NCI-H1694 treated with DMSO at 0.1 percent for 48 hours (cell line): ENCODE measurements at places on chromosomes 2 and 18.

DNA sequence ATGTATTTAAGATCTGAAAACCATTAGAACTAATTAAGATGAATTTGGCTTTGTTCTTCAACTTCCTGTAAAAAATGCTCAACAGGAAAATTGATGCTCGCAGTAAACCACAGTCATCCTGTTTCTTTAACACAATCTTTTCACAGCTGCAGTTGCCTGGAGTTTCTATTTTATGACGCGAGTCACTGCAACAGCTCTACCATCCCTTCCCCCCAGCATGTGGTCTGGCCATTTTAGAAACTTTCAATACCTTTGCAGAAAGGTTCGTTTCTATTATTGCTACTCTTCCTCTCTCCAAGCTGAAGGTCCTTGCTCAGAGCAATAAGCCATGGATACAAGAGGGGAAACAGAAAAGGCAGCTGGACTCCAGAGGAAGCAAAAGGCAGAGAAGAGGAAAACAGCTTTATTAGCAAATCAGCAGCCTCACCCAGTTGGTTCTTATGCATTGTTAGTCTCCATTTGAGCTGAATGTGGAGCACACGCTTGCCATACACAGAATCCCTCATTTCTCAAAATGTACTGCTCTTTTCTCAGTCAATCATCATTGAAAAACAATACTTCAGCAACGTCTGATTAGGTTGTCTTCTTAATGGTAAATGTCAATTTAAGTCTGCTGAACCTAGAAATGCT is 3.9 kb downstream of the WIPF1 start:
- DNase-seq = no peak

DNA sequence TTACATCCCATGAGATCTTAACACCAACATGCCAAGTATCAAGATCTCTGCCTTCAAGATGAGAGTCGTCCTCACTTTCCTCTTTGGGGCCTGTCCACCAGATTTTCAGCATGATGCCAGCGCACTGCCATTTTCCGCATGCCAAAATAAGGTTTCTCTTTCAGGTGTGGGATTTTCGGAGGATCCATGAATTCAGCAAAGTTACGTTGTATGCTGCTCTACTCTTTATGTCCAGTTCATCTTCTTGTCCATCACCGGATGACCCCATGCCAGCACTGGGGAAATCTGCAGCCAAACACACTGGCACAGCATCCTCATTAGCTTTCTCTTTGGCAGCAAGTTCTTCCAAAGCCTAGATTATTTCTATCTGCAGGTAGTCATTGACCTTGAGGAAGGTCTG is 4.9 kb upstream of the HAAO start:
- DNase-seq = no peak

DNA sequence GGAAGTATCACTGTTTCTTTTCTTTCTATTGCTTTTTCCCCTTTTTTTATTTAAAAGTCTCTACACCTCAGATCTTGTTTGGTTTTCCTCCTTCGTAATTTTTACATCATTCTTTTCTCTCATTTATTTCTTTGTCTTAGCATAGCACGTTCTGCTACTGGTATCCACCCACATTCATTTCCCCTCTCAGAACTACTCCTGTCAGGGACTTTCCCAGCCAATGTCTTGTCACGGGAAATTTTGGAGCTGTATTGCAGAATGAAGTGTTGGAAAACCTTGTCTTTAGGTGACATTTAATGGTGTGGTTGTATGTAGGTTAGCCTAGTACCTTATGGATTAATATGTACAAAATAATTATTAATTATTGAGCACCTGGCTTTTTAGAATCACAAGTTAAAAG is 34.0 kb downstream of the TTLL4 start:
- DNase-seq = no peak

- DNase-seq = no peak
Observed at GRCh38 chr2:188474316-188474715, 182.6 kb downstream of the GULP1 start.

- no peak for DNase-seq
Observed at GRCh38 chr2:238119756-238120462, 18.6 kb upstream of the KLHL30 start.

- no peak for DNase-seq
Observed at GRCh38 chr2:209864716-209865295, 93.2 kb downstream of the UNC80 start.

- DNase-seq = no peak
Observed at GRCh38 chr2:217555081-217555876, 447.5 kb downstream of the TNS1 start.

GRCh38 chr2:174892546-174892945 is 112.6 kb downstream of the CHN1 start:
- DNase-seq = no peak

DNA sequence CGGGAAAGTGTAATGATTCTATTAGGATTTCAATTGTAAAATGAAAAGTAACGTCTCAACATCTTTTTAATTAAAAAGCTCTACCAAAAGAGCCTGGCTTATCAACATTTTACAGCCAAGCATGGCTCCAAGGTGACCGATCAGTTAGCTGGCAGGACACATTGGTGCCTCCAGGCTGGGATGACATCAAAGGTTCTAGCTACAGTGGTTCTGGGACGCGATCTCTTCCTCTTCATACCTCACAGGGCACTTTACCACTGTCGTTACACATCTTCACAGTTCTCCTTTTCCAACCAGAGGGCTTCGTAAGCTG is 693 bp downstream of the ORC2 start:
- DNase-seq = peak; percentile 28

- no peak for DNase-seq
Observed at GRCh38 chr2:40148334-40148733, 303.6 kb downstream of the SLC8A1 start.

DNA sequence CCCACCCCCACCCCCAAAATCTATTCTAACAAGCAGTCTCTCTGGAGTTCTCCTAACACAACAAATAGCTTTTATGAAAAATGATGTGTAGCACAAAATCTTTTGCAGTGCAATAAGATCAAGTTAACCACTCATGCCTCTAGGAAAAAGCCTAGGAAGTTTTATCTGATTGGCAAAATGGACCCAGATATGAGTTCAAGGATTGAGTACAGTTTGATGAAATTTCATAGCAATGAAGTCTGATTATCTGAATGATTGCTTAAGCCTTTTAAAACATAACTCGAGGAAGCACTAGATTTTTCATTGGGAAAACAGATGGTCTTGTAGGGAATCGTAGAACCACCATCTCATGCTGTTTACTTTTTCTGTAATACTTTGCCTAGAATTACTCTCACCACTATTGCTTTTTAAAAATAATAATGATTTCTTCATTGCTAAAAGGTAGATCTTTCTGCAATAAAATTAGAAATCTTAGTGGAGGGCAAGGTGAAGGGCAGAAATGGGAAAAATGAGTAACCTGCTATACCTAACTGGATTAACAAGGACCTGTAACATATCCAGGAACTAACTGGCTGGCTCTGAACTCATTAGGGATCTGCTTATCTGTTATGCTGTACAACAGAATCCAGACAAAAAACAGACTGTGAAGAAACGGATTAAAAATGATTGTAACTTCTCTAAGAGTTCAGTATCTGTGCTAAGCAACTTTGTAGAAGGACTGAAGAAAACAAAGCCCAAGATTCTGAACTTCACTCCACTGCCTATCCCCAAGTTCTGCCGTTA is 73.7 kb upstream of the ETAA1 start:
- DNase-seq = no peak

DNA sequence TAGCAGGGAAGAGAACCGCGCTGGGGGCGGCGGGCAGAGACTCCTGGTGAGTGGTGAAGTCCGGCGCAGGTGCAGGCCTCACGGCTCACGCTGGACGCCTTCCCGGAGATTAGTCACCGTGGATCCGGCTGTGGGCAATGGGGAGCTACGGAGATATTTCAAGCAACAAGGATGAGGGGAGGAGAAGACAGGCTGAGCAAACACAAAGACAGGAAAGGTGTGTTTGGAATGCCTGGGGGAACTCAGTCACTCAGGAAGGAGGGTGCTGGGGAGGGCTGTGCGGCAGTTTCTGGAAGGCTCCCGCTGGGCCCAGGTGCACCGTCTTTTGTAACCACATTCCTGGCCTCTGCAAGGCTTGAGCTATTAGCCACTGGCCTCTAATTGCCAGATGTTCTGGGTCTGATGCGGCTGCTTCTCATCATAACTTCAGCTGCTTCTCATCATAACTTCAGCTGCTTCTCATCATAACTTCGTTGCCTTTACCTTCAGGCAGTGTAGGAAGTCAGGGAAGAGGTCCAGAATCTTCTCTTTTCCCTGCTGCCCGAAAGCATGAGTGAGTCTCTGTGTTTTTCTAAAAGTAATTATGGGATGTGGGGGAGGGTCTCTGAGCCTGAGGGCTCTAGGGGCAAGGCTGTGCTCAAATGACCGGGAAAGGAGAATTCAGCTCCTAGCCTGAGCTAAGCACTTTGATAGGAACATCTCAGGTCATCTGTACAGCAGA is 118.9 kb downstream of the PXDN start:
- DNase-seq = no peak

- DNase-seq = no peak
Observed at GRCh38 chr2:48474574-48475298, 55.2 kb upstream of the STON1 start.

- DNase-seq = peak; percentile 27
Observed at GRCh38 chr2:83196225-83196624, 1262.9 kb downstream of the SUCLG1 start.

DNA sequence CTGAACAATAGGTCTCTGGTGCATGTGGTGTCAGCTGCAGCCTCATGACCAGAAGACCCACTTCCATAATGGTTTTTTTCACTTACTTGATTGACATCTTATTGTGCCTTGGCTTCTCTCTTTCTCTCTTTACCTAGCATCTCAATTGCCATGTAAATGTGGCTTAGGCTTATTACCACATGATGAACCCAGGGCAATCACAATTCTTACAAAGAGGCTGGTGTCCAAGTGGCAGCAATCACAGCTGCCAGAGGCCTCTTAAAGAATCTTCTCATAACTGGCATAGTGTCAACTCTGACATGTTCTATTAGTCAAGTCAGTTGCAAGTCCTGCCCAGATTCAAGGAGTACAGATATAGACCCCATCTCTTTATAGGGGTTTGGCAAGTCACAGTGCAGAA is 1224.8 kb downstream of the SUCLG1 start:
- DNase-seq = no peak

GRCh38 chr2:85273738-85274731 is 53.8 kb downstream of the TGOLN2 start:
- peak; percentile 33 for DNase-seq

DNA sequence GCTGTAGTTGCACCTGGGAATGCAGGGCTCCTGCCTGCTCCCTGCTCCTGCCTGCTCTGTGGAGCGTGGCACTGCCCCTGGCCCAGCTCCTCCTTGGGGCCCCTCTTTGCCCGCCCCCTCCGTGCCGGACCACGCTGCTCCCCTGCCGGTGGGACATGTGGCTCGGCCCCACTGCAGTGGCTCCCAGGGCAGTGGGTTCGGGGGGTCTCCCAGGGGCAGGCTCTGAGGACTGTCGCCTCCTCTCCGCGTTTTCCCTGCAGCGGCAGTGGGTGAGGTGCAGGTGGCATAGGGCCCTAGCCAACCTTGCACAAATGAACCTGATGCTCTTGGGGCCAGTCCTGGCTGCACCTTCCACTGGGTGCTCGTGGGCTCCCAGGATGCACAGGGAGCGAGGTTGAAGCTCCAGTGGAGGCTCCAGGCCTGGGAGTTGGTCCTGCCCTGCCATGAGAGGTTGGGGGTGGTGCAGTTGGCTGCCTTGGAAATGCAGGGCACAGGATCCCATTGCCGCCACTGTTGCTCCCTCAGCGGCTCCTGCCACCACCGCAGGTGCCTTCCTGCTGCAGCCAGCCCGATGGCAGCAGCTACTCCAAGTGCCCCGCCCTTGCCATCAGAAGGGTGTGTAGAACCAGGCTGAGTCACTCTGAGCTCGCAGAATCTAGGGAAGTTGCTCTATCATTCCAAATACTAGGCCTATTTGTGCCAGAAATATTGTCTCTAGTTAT is 313.1 kb upstream of the SYT4 start:
- DNase-seq = no peak

DNA sequence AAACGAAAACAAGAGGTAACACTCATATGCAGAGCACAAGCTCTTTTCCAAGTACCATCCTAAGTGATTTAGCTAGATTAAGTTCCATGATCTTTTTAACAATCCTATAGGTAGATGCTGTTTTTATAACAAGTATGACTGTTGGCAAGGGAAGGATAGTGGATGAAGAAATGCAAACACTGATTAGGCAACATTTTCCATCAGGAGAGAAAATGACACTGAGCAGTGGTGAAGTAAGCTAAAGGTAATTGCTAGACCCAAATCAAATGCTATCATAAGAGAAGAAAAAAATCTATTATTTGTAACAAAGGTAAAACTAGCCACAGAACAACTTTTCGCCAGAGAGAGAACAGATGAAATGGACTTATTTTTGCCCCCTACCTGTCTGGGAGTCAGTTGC is 34.3 kb upstream of the BARD1 start:
- DNase-seq = no peak

- no peak for DNase-seq
Observed at GRCh38 chr2:133204421-133204820, 363.8 kb downstream of the NCKAP5 start.

DNA sequence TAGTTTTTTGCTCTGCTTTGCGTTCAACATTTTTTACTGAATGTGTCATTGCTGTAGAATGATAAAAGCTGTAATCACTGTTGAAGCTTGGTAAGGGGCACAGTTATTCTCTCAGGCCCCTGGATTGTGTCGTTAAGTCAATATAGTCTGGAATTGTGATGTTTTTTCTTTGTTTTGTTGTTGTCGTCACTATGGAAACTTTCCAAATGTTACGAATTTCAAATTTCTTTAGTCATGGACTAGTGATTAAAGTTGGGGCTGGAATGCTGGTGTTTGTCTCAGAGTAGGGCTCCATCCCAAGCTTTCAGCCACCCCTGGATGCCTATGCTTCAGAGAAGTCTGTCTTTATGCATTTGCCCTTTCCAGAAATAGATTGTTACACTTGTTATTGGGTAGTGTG is 287.2 kb downstream of the CDH19 start:
- no peak for DNase-seq

DNA sequence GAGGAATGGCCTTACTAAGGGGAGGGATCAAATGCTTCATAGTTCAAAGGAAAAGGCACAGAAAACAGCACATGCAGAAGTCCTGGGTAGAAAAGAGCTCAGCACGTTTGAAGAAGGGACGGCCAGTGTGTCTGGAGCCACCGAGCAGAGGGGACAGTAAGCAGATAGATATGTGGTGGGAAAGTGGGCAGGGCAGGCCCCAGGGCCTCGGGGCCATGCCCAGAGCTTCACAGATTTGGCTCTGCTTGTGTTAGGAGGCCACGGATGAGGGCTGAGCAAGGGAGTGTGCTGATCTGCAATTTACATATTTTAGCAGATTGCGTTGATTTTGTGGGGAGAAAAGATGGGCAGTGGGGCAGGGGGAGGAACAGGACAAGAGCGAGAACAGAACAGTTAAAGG is 343.1 kb downstream of the LPIN1 start:
- no peak for DNase-seq

GRCh38 chr2:182432051-182432450 is 5.2 kb upstream of the PDE1A start:
- DNase-seq = no peak

GRCh38 chr18:10386956-10387355 is 67.5 kb upstream of the APCDD1 start:
- no peak for DNase-seq
